ENCODE measurements at places on chromosomes 4 and X.

GRCh38 chr4:138408758-138409157, 166.6 kb upstream of the SLC7A11 start:
- DNase-seq = no peak

- DNase-seq = no peak
These were observed 355.9 kb downstream of the GPM6A start for GRCh38 chr4:175456131-175456530.

DNA sequence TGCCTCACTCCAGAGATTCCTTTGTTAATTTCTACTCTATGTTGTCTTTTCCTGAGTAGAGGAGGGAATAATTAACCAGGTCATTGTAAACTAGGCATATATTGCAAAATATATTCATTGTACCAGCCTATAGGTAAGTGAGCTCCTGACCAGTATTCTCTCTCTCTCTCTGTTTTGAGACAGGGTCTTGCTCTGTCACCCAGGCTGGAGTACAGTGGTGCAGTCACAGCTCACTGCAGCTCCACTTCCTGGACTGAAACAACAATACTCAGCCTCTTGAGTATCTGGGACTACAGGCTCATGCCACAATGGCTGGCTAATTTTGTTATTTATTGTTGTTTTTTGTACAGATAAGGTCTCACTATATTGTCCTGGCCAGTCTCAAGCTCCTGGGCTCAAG, 198.3 kb downstream of the ARAP2 start:
- no peak for DNase-seq

GRCh38 chr4:14386196-14386595, 616.1 kb upstream of the CPEB2 start:
- no peak for DNase-seq

- DNase-seq = no peak
These were observed 210.6 kb downstream of the QDPR start for GRCh38 chr4:17301266-17301665.

DNA sequence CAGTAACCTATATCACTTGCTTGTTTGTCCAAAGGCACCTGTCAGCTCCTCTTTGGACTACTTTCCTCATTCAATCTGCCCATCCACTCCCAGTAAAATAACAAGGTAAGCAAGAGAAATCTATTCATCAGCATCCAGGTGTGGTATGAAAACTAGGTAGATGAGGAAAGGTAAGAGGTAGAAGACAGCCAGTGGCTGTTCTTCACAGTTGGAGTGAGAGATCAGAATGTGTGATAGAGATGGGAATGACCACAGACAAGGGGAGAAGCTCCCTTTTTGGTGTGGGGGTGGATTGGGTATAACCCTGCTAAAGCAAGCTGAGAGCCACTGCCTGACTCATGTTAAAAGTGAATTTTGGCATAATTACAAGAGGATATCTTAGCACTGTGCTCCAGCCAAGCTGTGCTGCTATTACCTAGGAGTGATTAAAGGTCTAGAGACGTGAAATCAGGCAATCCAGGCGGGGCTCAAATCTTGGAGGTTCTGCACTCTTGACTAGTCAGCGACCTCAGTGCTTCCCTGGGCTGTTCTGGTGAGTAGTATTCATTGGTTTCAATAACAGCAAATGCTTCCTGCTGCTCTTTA, 28.1 kb upstream of the RASL11B start:
- DNase-seq = no peak

DNA sequence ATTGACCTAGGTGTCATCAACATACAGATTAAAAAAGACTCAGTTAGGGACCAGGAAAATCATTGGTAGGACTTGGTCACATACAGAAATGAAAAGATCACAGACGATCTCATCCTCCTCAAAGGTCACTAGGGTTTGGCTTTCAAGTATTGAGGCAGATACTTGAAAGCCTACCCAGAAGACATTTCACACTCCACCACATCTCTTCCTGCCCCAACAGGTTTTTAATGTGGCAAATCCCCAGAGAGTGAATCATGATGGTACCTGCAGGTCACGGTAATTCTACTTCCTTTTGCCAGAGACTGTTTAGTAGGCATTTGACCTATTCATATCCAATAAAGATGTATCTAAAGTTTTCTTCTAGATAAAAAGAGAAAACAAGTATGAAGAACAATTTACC, 44.1 kb downstream of the INPP4B start:
- no peak for DNase-seq

DNA sequence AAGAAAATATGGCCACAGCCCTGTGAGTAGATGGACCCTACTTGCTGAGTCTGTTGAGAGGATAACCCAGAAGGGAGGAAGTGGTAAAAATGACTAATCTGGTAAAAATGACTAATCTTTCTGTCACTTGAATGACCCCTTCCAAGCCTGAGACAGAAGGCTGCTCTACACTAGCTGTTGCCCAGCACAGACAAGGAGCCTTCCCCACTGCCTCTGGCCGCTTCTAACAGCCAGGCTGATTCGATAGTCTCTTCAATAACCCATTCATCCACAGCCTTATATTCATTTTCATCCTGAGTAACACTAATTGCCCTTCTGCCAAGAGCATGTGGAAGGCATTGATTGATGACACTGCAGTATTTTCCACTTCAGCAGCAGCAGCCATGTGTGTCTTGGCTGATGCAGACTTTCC, 18.4 kb downstream of the MAGEB17 start:
- DNase-seq = no peak

GRCh38 chrX:109911046-109911445, 91.9 kb upstream of the TMEM164 start:
- DNase-seq = no peak

DNA sequence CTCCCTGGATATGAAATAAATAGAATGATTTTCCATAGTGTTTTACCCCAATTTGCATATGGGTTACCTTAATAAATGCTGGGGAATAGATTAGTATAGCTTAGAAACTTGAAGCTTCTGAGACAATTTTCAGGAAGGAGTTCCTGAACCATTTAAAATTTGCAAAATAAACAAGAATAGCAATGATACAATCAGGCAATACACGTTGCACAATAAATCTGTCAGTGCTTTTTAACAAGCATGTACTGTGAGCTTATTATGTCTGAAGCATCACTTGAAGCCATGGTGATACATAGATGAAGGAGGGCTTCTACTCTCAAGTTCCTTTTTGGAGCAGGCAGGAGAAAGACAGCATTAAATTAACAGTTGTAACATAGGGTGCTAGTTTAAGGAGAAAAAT, 84.2 kb upstream of the WDFY3 start:
- no peak for DNase-seq

DNA sequence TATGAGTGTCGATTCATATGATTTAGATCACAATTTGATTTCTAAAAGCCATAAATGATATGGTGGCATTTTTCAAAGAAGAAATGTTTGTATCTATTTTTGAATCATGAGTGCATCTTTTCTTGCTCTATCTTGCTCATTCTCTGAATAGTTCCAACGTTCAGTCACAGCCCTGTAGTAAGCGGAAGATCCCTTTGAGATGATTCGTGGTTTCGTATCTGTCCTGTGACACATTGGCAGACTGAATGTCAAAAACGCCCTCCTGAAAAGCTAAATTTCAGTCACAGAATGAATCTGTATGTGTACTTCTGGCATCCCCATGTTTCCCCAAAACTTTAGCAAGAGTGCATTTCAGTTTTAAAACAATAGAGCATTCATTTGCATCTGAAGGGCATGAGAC, 1066.9 kb upstream of the TENM3 start:
- no peak for DNase-seq

DNA sequence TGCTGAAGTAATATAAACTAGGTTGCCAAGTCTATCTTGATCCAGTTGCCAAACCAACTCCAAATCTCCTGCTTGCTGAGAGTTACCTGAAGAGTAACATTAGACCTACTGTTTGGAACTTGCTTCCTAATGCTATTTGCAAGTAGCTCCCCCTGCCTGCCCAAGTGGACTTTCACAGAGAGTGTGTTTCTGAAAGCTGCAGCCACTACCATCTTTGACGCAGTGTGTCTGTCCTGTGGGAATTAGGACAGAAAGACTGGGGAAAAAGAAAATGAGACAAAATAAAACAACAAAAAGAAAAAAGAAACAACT, 195.0 kb upstream of the HS3ST1 start:
- no peak for DNase-seq

DNA sequence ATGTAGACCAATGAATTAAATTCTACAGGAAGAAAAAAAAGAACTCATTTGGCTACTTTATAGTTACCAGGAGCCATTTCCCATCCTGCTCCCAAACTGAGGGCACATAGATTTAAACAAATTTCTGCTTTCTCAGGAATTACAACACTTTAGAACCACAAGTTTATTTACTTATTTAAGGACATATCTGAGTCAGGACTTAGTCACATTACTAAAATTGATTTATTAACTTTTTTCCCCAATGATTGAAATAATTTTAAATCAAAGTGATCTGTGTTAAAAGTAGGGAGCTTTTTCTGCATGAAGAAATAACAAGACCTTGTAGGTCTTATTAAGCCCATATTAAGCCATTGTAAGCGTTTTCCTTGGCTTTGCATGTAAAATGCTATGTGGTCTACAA, 291.0 kb upstream of the HAND2 start:
- DNase-seq = no peak

GRCh38 chr4:152676052-152676854, 3.5 kb downstream of the TMEM154 start:
- no peak for DNase-seq

- no peak for DNase-seq
These were observed 129.1 kb downstream of the HMX1 start for GRCh38 chr4:8742546-8742945.

GRCh38 chr4:113335746-113336145, 286.3 kb downstream of the ANK2 start:
- no peak for DNase-seq

GRCh38 chr4:177579649-177580048, 137.4 kb upstream of the AGA start:
- DNase-seq = no peak

DNA sequence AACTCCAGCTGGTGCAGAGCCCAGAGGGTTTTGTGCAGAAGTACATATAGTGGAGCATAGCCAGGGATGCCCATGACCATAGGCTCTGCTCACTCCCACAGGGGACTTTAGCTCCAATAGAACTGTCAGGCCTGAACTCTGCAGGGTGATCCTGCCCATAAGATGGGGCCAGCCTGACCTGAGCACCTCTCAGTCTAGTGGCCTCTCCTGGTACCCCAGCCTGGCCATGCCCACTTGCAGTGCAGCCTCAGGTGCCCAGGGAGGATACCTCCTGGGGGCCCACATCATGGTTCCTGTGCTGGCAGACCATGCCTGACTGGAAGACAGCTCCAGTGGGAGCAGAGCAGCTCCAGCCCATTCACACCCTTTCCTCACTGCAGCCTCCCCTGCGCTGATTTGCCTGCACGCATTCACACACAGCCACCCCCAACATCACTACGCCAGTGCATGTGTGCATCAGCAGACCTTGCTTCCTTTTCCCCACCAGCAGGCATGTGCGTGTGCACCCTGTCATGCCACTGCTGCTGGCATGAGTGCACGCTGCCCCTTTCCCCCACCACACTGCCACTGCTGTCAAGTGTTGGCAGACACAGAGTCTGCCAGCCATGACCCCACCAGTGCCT, 53.0 kb upstream of the MMAA start:
- DNase-seq = no peak

DNA sequence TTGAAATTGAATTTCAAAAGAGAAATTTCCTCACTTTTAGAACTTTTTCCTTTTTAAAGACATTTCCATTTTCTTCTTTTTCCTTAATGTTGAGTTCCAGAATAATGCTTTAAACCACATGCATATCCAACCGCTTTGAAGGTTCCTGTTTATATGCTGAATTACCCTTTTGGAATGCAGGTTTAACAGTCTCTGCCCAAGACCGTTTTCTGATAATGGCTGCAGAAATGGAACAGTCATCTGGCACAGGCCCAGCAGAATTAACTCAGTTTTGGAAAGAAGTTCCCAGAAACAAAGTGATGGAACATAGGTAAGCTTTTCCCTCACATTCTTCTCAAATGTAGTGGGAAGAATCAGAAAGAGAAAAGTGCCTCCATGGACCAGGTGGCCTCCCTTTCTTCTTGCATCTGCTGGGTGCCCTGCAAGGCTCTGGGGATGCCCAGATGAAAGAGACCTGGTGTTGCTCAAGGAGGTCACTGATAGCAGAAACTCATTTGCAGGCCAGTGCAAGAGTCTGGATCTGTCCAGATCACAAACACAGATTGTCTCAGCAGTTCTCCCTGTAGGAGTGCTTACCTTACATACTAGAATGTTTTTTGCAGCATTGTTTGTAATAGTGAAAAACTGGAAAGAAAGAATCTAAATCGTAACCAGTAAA, 42.9 kb downstream of the MOSPD2 start:
- DNase-seq = no peak

GRCh38 chr4:132614682-132615081, 534.4 kb upstream of the PCDH10 start:
- DNase-seq = no peak

GRCh38 chr4:15402974-15403373, 24.9 kb upstream of the C1QTNF7 start:
- no peak for DNase-seq

DNA sequence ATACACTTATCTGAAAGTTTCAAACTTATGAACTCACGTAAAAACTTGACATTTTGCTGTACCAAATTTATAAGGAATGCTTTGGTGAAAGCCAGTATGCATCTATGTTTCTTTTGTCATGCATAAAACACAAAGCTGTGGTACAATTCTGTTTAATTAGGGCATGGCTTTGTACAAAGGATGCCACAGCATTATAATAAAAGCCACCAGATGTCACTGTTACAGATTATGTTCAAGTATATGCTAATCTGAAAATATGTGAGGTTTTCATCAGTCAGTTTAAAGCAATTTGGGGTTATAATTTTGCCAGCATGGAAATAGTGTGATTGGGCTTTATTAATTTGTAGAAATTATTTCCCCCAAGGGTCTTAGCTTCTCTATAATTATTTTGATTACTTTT, 69.0 kb downstream of the ATOH1 start:
- DNase-seq = no peak

DNA sequence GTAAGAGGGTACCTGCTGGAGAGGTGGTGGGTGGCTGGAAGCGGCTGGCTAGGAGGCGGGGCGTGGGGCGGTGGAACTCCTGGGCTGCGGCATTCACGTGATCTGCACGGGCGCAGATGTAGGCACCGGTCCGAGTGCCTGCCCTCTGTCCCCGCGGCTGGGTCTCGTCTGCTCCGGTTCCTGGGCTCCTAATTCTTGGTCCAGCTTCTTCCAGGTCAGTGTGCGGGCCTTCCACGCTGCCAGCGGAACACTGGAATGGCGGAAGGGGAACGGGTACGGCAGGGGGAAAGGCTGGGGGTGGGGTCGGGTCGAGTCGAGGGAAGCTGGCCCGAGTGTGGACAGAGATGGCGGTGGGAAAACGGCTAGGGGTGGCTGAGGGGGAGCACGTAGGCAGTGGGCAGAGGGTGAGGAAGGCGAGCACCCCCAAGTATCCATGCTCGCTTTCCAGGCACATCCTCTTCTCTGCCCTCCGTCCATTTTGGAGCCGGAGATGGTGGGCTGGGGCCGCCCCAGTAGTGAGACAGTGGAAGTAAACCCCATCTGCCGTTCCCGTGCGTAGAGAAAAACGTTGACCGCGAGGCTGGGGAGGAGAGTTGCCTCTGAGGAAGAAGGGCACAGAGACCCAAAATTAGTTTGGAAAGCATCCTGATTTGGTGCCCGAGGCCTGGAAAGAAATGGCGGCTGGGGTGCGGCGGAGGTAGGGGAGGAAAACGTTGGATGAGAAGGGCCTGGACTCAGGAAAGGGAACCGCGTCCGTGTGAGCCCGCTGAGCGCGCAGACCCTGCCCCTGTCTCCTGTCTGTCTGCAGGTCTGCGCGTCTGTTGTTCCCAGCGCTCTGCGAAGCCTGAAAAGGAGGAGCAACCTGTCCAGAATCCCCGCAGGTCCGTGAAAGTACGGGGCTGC, at the start of gene TCEAL4:
TCEAL4 (plus strand) TSS at position 105 of the 903 bp plus-strand sequence. CDS start 1,161 bp downstream, outside the sequence.
- no peak for DNase-seq

All from stimulated activated CD8-positive, alpha-beta memory T cell treated with anti-CD3 and anti-CD28 coated beads, Interleukin-2, amount 100 ng/mL, for 1 hour (primary cell).